ENCODE measurements at places on chromosomes 3 and 15.
A peak's percentile ranks its signal among the peaks of the same experiment; 100 is the strongest.

GRCh38 chr15:88518903-88519302 is 27.6 kb downstream of the DET1 start:
- DNase-seq, result no peak

GRCh38 chr3:122101646-122102045 is 46.5 kb downstream of the CD86 start:
- DNase-seq, result peak; percentile 70

GRCh38 chr3:194397757-194398312 is 1.2 kb downstream of the GP5 start:
- DNase-seq, result peak; percentile 43

- no peak for DNase-seq
These were observed 38.6 kb downstream of the CLEC3B start for GRCh38 chr3:45064512-45065372.

- DNase-seq, result no peak
These were observed 56.6 kb downstream of the RHCG start for GRCh38 chr15:89439764-89440163.

- no peak for DNase-seq
These were observed 47.8 kb upstream of the RARB start for GRCh38 chr3:25380222-25380739.

GRCh38 chr3:50299638-50299928 is 378 bp upstream of the HYAL3 start:
- DNase-seq, result no peak

- no peak for DNase-seq
These were observed 50.7 kb upstream of the SEC61A1 start for GRCh38 chr3:128001576-128001975.

GRCh38 chr15:77617476-77618230 is 15.1 kb downstream of the LINGO1 start:
- no peak for DNase-seq
